ENCODE measurements at places on chromosomes 13 and 19. TPM values are rescaled to one million over a fixed set of nuclear protein-coding genes. Genes with fewer than 3 reads are reported as not detected.

GRCh38 chr13:95003019-95003813, 290.9 kb upstream of the SOX21 start:
- no peak for DNase-seq

Gene PCDH9
- 2.8 TPM for total RNA-seq

Gene CABP5
- total RNA-seq, result not detected

GRCh38 chr19:37484406-37485168, 15.4 kb downstream of the ZNF570 start:
- DNase-seq, result no peak

- no peak for DNase-seq
These were observed 2.9 kb downstream of the LSM7 start for GRCh38 chr19:2325281-2326046.

Gene FOXO1
- total RNA-seq, result 3.5 TPM

GRCh38 chr19:38376576-38376975, 2.2 kb downstream of the PSMD8 start:
- DNase-seq, result no peak

Gene PSG2
- total RNA-seq, result not detected

GRCh38 chr13:44854313-44855060, 134.8 kb downstream of the NUFIP1 start:
- DNase-seq, result no peak

DNA sequence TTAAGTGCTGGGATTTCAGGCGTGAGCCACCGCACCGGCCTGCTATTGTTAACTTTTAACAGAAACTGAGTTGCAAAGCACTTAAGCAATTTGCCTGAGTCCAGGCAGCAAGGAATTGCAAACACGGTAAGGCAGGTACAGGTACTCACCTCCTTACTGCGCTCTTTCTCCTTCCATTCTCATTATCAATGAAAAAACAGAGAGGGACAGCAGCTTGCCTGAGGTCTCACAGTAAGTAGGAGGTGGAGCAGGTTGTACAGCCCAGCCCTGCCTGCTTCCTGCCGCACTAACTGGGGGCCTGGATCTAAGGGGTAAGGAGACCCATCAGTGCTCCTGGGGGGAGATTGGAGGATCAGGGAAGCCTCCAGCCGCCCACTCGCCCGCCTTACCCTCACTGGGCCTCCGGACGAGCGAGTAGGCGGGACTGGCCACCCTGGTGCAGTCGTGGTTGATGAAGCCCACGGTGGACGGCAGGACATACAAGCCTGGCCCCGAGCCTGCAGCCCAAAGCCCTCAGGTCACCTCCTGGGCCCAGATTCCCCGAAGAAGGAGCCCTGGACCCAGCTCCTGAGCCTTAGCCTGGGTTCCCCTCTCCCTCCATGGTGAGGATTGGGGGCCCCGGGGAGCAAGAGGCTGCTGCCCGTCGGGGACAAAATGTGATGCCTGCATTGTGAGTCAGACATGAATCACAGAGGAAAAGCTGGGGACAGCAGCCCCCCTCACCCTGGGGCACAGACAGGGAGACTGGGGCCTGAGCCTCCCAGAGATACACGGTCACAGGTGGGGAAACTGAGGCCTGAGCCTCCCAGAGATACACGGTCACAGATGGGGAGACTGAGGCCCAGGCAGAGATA, 11.4 kb upstream of the SHC2 start:
- no peak for DNase-seq

Gene MTIF3
- total RNA-seq, result 87.9 TPM

DNA sequence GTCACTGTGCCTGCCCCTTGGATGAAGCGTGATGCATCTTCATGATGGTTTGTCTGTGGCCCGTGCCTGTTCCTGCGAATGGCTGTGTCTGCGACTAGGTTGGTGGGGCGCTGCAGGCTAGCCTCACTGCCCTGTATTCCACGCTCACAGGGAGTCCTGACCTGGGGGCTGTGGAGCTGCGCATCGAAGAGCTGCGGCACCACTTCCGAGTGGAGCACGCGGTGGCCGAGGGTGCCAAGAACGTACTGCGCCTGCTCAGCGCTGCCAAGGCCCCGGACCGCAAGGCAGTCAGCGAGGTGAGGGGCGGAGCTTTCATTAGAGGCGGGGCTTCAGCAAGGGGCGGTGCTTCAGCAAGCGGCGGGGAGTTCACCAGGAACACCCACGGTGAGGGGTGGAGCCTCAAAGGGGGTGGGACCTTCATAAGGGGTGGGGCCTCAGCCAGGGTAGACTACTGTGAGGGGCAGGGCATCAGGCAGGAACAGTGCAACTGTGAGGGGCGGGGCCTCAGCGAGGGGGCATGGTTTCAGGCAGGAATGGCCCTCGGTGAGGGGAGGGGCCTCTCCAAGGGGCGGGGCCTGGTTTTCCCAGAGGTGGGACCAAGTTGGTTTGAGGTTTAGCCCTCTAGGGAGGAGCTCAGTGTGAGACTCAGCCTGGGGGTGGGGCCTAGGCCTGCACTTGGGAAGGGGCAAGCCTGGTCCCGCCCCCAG, 17.2 kb downstream of the PKN1 start:
- DNase-seq, result peak; percentile 36

- no peak for DNase-seq
These were observed 36.6 kb downstream of the LHFPL6 start for GRCh38 chr13:39566216-39566869.

GRCh38 chr13:80529734-80530133, 188.8 kb upstream of the SPRY2 start:
- no peak for DNase-seq

- DNase-seq, result no peak
These were observed 126.5 kb downstream of the NALCN start for GRCh38 chr13:101289764-101290163.

DNA sequence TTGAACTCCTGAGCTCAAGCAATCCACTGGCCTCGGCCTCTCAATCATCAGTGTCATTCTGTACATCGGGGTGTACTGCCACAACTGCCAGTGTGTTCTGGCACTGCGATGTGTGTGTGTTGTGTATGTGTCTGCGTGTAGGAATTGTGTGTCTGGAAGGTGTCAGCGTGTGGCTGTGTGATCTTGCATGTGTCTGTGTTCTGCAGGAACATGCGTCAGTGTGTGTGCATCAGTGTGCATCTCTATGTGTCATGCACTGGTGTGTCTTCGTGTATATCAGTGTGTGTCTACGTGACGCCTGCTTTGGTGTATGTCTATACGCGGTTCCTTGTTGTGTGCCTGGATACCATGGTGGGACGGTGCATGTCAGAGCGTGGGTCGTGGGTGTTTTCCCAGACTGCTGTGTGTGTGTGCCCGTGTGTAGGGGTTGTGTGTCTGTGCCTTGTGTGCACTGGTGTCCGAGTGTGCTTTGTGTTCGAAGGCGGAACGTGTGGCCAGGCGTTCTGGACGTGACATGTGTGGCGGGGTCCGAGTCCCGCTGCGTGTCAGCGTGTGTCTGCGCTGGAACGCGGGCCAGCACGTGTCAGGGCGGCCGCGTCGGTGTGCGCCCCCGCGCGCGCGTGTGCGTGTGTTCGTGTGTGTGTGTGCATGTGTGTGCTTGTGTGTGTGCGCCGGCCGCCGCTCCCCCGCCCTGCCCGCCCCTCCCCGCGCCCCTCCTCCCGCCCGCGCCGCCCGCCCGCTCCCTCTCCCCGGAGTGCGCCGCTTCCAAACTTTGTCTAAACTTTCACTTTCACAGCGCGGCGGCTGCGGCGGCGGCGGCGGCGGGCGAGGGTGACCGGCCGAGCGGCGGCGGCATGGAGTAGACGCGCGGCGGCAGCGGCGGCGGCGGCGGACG, at the start of gene NFIX:
TSS of gene NFIX (plus strand) at position 775 of the 895 bp plus-strand sequence. CDS start 363 bp downstream, outside the sequence.
- DNase-seq, result peak; percentile 36

DNA sequence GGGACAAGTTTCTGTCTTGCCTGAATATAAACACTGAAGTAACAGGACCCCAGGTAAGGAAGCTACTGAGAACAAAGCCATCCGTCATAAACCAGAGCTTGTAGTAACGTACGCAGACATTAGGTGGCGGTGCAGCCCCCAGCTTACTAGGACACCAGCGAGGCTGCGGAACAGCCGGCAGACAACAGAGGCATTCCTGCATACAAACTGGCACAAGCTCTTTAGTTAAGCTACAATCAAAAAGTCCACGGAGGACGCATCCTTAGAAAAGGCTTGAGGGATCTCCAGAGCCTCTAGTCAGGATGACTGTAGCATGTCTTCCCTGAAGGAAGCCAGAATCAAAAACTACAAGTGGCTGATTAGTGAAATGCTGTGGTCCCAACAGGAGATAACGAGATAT, 26.2 kb downstream of the ZNF160 start:
- no peak for DNase-seq

GRCh38 chr13:18936104-18936503, 245.5 kb downstream of the TUBA3C start:
- DNase-seq, result no peak

GRCh38 chr19:39754544-39754943, 16.7 kb upstream of the CLC start:
- DNase-seq, result no peak

DNA sequence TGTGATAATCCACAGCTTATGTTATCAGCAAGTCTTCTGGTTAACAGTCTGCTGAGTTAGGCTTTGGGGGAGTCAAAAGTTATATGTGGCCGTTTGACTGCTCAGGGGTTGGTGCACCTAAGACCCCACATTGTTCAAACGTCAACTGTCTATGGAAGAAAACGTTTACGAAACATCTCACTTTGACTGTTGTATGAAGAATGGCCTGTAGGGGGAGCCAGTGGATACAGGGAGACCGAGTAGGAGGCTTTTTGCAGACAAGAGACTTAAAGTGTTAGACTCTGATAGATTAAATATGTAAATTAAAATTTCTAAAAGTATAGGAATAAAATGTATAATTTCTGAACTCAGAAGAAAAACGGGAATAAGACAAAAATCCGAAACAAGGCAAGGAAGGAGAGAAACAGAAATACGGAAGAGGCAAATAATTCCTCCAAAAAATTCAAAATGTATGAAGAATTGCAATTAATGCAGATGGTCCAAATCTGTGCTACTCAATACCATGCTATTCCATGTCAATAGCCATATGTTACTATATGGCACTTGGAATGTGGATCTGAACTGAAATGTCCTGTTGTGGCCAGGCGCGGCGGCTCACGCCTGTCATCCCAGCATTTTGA, 37.8 kb downstream of the TNFSF14 start:
- peak; percentile 75 for DNase-seq

DNA sequence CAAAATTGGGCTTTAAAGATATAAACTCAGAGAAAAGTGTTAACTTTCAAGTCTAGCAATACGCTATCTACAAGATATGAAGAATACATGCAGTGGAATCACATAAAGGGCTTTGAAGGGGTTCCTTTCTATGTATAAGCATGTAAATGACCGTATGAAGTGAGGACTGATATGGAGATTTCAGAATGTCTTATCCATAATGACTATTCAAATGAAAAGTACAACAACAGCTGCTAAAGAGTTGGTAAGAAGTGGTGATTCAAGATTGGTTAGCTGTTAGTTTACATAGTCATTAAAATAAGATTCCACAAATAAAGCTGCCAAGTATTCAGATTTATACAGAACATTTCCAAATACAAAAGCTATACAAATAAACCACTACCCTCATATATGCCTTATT, 153.4 kb upstream of the STARD13 start:
- no peak for DNase-seq

GRCh38 chr13:97889803-97890202, 63.7 kb upstream of the IPO5 start:
- DNase-seq, result no peak

Measured in NCI-H460 (cell line).